ENCODE measurements at places on chromosomes 12 and 14.

- DNase-seq = no peak
Observed at GRCh38 chr12:110171186-110171538, 47.0 kb downstream of the IFT81 start.

GRCh38 chr14:86221755-86222154 is 691.8 kb downstream of the FLRT2 start:
- DNase-seq = no peak

GRCh38 chr14:54675236-54676128 is 108.6 kb downstream of the SAMD4A start:
- DNase-seq = no peak

- DNase-seq = no peak
Observed at GRCh38 chr14:104637546-104638003, 33.0 kb upstream of the TMEM179 start.

DNA sequence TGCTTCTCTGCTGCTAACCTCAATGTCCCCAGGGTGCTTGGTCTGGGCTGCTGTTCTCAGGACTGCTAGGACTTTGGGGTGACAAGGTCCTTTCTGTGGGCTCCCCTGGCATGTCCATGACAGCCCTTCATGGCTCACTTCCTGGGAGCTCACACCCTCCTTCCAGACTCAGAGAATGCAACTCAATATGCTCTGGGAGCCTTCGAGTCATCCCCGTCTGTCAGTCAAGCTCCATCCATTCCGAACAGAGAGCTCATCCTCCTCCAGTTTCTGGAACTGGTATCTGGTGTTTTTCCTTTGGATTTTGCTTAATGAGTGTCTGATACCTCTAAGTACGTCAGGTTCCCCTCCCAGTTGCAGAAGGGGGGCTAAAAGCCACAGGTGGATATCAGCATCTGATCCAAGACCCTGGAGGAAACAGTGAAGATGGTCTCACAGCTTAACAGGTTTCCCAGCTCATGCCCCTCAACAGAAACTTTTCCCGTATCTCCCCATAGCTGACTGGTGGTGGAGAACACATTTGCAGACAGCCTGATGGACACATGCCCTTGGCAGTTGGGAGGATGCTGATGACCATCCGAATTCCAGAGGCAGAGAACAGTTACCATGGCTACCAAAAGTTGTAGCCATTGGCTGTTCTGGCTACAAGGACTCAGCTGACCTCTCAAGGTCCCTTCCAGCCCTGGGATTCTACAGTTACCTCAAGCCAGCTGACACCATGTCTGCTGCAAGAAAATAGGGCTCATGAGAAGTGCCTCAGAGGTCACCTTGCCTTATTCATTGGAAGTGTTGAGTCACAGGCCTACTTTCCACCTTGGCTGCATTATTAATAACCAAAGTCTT is 9.5 kb upstream of the RAB35 start:
- no peak for DNase-seq

GRCh38 chr14:76946753-76947077 is 81.8 kb downstream of the IRF2BPL start:
- DNase-seq = no peak

- DNase-seq = no peak
Observed at GRCh38 chr12:108182096-108182495, 53.0 kb downstream of the WSCD2 start.

- no peak for DNase-seq
Observed at GRCh38 chr14:96130854-96131253, 73.8 kb upstream of the BDKRB2 start.

GRCh38 chr14:73393375-73393774 is 65.0 kb downstream of the NUMB start:
- DNase-seq = no peak

GRCh38 chr12:131011165-131012079 is 57.7 kb downstream of the ADGRD1 start:
- DNase-seq = no peak

GRCh38 chr12:63276537-63277365 is 125.8 kb upstream of the AVPR1A start:
- no peak for DNase-seq

- no peak for DNase-seq
Observed at GRCh38 chr12:24534622-24535021, 414.3 kb downstream of the BCAT1 start.

DNA sequence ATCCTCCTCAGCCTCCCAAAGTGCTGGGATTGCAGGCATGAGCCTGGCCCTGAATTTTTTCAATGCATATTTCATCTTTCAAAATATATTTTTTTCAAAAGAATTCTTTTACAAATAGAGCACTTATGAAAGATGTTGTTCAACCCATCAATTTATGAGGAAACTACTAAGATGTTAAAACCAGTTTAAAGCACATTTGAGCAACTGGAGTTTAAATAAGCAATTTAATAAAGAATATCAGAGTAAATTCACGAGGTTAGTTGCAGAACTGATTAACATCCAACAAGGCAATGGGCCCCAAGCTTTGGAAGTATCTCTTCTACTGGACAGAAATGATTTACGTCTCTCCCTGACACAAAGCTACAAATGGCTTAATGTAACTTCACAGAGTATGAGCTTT is 23.3 kb downstream of the GLT1D1 start:
- DNase-seq = no peak

DNA sequence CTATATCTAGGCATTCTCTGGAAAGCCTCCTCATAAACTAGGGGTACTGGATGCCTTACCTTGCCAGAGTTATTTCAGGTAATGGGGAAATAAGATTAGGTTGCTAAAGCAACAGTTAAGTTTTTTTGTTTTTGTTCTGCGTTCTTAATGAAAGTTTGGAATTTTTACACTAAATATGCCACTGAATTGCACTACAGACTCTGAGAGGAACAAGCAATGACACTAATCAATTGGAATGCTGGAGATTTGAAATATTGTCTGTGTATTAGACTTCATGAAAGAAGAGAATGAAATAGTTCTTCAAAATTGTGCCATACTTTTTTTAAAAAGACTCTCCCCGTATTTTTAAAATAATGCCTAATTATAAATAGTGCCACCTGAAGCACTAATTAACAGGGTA is 287.8 kb downstream of the NAV3 start:
- DNase-seq = no peak

GRCh38 chr14:106622200-106622745 is 1095.9 kb downstream of the TMEM121 start:
- no peak for DNase-seq

- no peak for DNase-seq
Observed at GRCh38 chr14:25929881-25930615, 667.8 kb downstream of the NOVA1 start.

DNA sequence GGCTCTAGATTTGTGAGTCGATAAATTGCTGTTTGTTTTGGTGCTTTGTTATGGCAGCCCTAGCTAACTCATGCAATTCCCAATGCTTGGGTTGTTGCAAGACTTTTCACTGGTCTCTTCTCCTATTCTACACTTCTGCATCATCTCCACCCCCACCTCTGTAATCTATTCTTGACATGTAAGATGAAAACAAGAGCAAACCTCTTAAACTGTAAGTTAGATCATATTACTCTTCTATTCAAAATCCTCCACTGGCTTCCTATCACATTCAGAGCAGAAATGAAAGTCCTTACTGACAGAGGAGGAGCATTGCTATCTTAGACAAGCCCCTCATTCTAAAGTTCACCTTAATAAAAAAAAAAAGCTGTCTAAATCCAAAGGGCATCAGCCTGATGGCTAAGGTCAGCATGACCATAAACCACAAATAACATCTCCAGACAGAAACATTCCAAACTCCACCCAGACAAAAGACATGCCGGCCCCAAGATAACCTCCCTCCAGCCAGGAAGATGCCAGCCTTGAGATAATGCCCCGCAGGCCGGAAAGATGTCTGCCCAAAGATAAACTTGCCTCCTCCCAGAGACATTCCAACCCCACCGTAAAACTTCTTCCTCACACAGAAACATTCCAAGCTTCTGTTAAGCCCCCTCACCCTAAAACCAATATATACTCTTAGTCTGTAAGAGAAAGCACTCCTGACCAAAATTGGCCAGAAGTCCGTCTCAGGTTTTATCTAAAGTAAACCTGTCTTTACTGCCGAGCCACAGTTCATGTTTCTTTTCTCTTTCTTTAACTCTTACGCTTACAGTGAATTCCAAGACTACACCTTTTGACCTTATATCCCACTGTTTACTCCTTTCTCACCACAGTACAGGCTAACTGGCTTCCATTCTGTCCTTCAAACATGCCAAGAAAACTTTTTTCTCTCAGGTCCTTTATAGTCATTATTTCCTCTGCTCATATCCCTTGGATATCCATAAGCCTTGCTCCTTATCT is 308.9 kb downstream of the KCNH5 start:
- no peak for DNase-seq

DNA sequence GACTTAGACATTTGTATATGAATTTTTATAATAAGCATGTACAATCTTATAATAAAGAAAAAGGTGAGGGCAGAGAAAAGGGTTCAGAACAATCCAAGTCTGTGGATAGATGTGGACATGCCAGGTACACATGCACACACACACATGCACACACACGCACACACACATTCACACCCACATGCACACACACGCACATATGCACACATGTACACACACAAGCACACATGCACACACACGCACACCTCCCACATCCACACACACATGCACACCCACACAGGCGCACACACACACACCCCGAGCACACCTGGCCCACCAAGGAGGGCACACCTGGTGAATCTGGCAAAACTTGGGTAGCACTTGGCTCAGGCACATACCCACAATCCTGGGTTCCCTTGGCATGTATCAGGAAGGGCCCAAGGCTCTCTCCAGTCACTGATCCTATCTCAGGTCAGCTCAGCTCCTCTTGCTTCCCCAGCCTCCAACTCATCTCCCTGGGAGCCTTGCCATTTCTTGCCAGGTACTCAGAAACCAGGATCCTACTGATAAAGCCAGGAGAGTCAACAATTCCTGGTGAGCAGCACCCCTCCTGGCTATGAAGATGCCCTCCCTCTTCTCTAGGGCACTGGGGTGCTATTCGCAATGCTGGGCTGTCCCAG is 18.6 kb upstream of the TMEM106C start:
- DNase-seq = no peak

- no peak for DNase-seq
Observed at GRCh38 chr12:1576410-1577241, 17.8 kb downstream of the FBXL14 start.

DNA sequence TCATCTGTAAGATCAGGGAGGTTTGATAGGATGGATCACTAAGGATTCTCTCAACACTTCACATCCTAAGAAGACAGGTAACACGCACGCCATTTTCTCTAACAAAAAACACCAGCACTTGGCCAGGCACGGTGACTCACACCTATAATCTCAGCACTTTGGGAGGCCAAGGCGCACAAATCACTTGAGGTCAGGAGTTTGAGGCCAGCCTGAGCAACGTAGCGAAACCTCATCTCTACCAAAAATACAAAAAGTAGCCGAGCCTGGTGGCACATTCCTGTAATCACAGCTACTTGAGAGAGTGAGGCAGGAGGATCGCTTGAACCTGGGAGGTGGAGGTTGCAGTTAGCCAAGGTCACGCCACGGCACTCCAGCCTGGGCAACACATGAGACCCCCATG is 10.5 kb upstream of the CDK2AP1 start:
- no peak for DNase-seq

- DNase-seq = no peak
Observed at GRCh38 chr14:42224053-42224888, 617.6 kb downstream of the LRFN5 start.

- no peak for DNase-seq
Observed at GRCh38 chr12:46004715-46005114, 14.3 kb upstream of the SCAF11 start.

DNA sequence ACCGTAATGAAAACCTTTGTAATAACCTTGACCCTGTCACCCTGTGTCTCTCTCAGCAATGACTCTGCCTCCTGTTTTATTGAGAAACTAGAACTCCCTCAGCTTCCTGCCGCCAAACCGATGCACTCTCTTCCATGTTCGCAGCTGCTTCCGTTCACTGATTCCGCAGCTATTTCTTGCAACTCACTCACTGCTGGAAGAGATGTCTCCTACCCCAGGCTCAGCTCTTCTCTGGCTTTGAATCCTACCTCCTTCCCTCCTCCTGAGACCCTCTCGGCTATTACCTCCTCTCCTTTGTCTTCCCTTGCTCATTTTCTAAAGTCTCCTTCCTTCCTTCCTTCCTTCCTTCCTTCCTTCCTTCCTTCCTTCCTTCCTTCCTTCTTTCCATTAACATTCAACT is 71.0 kb downstream of the ESRRB start:
- DNase-seq = no peak

DNA sequence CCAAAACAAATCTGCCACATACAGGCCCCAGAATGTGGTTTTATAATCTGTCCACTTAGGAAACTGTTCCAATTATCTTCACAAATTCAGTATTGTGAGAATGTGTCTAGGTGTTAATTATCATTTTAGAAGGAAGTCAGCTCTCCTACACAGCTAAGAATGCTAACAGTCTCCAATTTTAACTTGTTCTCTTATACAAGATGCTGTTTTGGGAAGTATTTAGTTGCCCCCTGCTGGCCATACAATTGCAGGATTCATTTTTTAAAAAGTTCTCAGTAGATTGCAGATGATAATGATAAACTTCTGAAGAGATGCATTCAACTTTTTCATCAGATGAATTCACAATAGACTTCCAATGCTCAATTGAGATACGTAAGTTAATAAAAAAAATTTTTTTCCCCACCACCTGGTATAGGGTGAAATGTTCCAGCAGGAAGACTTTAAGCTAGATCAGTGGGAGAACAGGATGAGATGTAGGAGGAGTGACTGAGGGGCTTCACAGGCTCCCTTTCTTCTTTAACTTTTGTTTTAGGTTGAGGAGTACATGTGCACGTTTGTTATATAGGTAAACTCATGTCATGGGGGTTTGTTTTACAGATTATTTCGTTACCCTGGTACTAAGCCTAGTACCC is 27.3 kb upstream of the OSBPL8 start:
- no peak for DNase-seq

GRCh38 chr12:108935159-108935763 is 55.4 kb downstream of the DAO start:
- no peak for DNase-seq

GRCh38 chr12:55965941-55966407 is at the start of gene PMEL:
PMEL (minus strand) TSS chr12:55966042; CDS start chr12:55966011, 31 bp downstream.
- no peak for DNase-seq

GRCh38 chr12:116606397-116606796 is 47.2 kb downstream of the MAP1LC3B2 start:
- no peak for DNase-seq

DNA sequence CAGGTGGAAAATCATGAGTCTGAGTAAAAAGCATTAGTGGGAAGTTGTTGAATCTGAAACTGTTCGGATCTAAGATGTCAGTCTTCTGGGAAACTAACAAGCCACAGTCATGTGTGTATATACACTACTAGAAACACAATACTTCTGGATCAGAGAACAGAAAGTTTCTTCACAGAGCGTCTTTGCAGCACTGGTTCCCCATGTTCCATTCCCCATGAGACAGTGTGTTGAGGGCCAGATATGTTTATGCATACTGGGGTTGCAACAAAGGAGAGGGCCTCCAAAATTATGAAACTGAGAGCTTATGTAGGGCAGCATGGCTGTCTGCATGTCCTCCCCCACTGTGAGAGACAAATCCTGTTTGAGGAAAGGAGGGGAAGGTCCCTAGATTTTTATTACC is 295.0 kb upstream of the NAV3 start:
- no peak for DNase-seq

DNA sequence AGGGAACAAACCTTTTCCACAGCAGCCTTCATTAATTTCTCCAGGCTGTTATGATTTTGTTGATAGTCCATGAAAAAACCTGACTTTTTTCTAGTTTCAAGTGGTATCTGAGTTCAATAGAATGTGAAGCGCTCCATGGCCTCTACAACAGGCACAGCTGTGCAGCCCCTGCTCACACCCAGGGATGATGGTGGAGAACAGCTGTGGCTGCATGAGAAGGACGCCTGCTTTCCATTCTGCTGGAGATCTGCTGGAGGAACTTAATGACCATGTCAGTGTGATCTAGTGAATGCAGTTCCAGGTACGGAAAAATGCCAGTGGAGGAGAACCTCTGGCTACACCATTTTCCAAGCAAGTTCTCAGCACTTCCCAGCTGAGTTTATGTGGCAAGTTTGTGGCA is 80.6 kb downstream of the PIWIL1 start:
- DNase-seq = no peak
